ENCODE measurements at places on chromosomes 6 and 20.

- DNase-seq, result peak; percentile 27
These were observed 65.8 kb downstream of the REV3L start for GRCh38 chr6:111417181-111417585.

- DNase-seq, result no peak
These were observed 97.6 kb upstream of the DEFB112 start for GRCh38 chr6:50147371-50147770.

DNA sequence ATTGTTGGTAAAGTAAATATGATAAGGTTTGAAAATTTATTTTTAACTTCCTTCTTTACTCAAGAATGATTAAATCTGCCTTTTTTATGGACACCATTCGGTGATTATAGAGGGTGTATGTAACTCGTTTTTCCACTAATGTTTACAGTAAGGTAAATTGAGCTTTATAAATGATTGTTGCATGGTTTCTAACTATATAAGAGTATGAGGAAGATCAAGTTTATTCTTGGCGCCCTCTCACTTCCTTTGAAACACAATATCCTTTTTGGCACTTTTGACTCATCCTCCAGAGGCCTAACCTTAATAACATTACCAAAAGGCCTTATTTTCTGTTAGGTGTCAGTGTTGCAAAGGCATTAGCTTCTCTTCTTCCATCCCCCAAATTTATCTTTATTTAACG lies 41.8 kb upstream of the MTRF1L start:
- no peak for DNase-seq

- no peak for DNase-seq
These were observed 5.4 kb upstream of the SGK1 start for GRCh38 chr6:134323294-134323693.

DNA sequence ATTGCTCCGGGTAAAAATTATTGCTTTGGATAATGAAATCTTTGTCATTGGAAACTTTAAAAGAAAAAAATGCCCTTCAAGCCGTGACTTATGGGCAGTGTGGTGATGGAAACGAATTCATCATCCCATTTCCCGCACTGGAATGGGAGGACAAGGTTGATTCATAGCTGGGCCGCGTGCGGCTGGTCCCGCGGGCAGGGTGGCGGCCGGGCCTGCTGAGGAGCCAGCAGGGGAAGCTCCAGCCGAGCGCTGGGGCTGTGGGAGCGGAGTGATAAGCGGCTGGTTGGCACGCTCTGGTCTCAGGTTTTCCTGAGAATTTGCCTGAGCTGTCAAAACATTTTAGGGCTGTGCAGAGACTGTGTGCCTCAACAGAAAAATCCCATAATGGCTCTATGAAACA lies 351.7 kb downstream of the CDC5L start:
- peak; percentile 83 for DNase-seq
